Inflammatory macrophage treated with lipopolysaccharide for 1 hour (primary cell): ENCODE measurements at places on chromosomes 12 and 14.

DNA sequence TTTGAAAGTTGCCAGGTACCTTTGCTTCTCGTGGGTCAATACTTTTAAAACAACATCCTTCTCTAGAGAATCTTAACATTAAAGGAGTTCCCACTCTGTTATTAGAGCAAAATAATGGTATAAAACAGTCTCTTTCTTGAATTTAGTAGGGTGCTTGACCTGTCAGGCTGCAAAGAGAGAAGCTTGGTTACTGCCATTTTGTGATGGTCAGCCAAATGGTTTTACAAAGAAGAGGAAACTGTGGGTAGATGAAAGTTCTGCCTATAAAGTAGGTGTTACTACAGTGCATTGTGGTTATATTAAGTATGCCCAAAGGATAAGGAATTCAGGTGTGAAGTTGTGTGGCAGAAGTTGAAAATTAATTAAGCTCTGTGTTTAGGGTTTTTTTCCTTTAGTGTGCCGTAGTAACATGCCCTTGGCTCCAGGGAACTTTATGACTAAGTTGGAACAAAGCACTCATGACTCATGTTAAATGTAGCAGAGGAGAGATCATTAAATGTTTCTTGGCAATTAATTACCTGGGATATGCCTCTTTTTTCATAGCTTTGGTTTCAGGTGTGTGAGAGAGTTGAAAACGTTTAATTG is 354.0 kb upstream of the KITLG start:
- no peak for DNase-seq

- DNase-seq = no peak
These were observed 13.9 kb downstream of the SYT1 start for GRCh38 chr12:78878459-78878858.

DNA sequence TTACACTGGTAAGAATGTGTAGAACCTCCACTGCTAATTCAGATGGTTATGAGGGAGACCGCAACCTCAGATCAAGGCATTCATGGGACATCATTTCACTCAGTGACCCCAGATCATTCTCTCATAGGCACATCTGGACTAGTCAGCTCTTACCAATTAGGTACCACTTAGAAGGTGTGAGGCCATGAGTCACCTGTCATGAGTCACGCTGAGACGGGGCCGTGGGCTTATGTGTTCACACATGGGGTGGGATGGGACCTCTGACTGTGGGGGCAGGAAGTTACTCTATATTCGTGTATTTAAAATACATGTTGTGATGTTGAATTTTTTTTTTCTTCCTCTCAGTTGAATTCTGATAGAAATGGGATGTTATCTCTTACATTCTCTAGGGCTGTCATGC is 55.9 kb downstream of the CCDC92 start:
- no peak for DNase-seq

DNA sequence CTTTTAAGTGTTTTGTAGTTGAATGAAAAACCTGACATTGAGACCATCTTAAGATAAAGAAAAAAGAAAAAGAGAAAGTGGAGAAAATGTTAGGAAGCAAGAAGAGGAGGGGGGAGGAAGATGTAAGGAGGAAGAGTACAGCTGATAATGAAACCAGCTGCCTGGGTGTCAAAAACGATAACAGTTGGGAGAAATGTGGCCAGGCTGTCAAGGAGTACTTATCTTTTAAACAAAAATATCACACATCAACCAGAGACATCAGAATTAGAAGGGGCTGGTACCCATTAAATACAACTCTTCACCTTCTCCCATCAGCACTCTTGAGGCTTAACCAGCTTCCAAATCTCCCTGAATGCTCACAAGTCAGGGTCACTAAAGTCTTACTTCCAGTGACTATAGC is 4.5 kb downstream of the SLC11A2 start:
- DNase-seq = peak; percentile 19

DNA sequence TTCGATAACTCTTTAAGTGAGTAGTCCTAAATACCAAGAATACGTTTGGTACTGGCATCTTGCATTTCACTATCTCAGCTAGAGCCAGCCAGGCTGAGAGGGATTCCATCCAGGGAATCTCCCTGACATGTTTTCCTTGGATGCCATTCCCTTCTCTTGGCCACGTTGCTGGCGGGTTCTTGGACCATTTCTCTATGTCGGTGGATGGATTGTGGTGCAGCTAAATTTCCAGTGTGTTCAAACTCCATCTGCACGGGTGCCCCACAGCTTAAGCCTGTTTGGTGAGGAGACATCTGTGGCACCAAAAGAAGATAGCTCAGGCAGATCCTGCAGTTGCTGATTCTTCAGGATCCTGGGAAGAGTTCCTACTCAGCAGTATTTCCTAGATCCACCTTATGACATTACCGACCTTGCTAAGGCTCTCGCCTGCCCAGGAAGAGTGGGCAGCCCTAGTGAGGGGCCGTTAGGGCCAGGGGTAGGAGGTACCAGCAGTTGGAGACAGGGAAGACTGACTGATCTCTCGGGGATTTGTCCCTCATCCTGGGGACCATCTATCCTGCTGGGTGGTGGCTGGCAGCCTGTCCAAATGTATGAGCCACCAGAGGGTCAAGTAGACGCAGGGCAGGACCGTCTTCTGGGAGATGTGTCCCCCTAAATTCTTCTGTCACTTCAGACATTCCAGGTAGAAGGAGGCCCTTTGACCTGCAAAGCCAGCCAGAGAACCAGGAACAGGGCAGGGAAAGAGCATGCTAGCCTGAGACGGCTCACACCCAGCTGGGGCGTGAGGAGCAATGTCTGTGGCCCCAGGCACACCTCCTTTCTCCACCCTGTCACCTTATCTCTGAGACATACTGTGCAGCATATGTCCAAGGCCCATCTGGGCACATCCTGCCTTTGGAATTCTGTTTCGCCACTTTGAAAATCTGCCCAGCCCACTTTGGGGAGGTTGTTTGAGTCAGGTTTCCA is 72.6 kb upstream of the CAPRIN2 start:
- DNase-seq = no peak

- DNase-seq = peak; percentile 23
These were observed 6.9 kb downstream of the TBC1D15 start for GRCh38 chr12:71846322-71846940.

GRCh38 chr14:100736269-100737180 is 9.8 kb downstream of the DLK1 start:
- no peak for DNase-seq

DNA sequence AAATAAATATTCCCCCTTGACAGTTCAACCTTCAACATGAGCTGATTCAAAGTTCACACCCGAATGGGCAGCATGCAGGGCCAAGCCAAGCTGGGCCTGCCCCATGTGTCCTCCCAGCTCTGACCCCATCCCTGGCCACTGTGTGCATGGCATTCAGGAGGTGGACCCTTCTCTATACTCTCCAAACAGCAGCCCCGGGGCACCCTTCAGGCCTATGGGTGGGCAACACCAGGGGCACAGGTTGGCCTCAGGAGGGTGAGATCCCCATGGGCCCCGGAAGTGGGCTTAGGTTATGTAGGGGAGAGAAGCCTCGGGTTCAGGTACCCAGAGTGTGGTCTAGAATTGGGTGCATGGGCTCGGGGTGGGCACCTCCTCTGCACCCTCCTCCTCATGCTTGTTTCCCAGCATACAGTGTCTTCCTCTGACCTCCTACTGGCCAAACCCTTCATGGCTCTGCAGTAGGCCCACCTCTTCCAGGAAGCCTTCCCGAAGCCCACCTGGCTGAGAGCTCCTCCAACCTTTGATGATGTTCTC is 31.5 kb upstream of the BCL7A start:
- no peak for DNase-seq

- no peak for DNase-seq
These were observed 151.2 kb downstream of the C12orf75 start for GRCh38 chr12:105481392-105482300.

- DNase-seq = no peak
These were observed 98.5 kb upstream of the IFNG-AS1 start for GRCh38 chr12:67890726-67891258.

DNA sequence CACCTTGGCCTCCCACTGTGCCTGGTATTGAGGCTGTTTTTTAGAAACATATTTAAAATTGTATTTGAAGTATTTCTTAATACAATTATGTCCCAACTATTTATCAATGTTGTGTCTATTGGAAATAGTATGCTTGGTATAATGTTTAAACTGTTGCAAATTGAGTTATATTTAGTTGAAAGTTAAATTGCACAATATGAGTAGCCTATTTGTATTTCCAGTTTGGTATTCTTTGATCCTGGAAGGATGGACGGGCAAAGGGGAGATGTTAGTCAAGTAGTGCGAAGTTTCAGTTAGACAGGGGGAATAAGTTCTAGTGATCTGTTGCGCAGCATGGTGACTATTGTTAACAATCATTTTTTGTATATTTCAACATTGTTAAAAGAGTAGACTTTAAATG is 111.5 kb downstream of the NUBPL start:
- no peak for DNase-seq

GRCh38 chr12:101962486-101962885 is 85.1 kb downstream of the DRAM1 start:
- no peak for DNase-seq

GRCh38 chr12:87866578-87867292 is 162.5 kb downstream of the C12orf50 start:
- peak; percentile 1 for DNase-seq

GRCh38 chr12:71780237-71780822 is 25.7 kb downstream of the RAB21 start:
- DNase-seq = peak; percentile 76

DNA sequence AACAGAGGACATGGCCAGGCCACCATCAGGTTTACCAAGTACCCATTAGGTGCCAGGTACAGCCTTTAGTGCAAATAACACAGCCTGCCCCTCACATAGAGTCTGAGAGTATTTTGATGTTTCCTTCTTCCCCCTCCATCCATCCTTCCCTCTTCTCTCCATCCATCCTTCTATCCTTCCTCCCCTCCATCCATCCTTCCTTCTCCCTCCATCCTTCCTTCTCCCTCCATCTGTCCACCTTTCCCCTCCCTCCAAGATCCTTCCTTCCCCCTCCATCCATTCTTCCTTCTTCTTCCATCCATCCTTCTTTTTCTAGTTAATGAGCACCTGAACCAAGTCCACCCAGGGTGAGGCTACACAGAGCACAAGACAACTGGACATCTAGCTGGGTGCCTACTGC is 39.8 kb downstream of the ITPK1 start:
- no peak for DNase-seq

DNA sequence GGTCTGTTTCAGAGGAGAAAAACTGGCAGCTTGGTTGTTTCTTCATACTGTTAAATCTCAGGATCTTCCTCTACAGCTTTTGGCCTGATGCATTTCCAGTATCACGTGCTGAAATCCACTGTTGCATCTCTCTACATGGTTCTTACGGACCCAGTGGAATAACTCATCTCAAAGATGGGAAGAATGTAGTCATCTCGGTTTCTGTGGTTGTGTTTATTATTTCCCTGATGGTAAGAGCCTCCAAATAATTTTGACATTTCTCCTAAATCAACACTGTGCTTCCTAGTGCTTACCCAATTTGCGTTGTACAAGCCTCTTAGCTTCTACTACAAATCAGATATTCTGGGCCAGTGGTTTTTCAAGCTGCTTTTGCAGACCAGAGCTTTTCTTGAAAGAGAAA is 812.8 kb downstream of the C12orf50 start:
- no peak for DNase-seq

DNA sequence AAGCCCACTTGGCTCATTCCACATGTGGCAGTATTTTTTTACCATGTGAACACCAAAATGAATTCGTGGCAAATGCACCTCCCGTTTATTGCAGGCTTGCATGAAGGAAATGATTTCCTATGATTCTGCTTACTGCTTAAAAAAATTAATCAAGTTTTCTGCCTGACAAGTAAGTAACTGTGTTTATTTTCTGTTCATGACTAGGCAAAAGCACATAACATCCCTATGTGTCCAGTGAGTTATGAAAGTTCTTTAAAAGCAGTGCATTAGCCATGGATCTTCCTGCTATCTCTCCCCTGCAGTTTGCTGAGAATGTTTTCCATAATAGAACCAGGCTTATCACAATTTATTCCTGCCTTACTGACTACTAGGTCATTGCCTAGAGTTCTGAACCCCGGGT is 20.4 kb downstream of the GPR65 start:
- DNase-seq = no peak

GRCh38 chr12:117192057-117192456 is 1.8 kb upstream of the FBXO21 start:
- no peak for DNase-seq
